Skin of body (tissue), 3 donors: ENCODE measurements at places on chromosomes 12 and 14.

- no peak for DNase-seq
Observed at GRCh38 chr14:71529848-71530247, 402.4 kb upstream of the RGS6 start.

DNA sequence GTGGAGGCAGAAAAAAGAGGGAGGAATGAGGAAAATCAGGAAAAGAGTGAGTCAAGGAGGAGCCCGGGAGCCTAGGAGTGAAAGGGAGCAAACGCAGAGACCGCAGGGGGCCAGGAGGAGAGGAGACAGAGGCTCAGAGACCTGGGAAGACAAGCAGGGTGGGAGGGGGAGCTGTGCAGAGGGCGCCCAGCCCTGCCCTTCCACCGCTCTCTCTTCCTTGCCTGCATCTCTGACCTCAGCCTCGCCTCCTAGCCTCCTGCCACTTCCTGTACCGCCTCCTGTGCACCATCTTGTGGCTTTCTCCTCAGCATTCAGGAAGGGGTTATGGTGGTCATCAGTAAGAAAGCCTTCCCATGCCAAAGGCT, 1.3 kb downstream of the CLSTN3 start:
- DNase-seq: no peak

GRCh38 chr12:114384739-114385138, 21.2 kb downstream of the TBX5 start:
- no peak for DNase-seq

- DNase-seq: no peak
Observed at GRCh38 chr12:121318121-121318520, 21.6 kb upstream of the CAMKK2 start.

- DNase-seq: no peak
Observed at GRCh38 chr14:77986773-77987172, 183.4 kb upstream of the NRXN3 start.

DNA sequence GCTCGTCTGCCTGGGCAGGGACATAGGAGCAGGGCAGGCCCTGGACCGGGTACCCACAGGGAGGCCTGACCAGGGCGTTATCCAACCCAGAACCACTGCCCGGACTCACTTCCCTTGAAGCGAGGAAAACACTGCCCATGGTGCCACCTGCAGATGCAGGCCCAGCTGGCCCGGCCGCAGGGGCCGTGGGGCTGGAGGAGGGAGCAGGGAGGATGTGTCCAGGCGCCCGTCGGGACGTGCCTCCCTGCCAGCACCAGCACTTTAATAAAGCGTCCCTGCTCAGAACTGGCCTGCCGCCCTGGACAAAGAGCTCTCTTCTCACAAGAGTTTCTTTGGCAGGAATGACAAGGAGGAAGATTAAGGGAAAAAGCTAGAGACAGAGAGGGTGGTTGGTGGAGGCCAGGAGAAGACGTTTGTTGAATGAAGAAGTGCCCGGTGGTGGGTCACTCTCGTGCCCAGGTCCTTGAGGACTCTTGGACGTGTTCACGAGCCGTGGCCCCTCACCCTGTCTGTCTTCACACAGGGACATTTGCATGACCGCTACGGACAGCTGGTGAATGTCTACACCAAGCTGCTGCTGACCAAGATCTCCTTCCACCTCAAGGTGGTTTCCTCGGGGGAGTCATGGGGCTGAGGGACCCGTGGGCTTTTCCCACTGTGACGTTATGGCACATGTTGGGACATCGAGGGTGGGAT, 14.2 kb downstream of the HIP1R start:
- no peak for DNase-seq

GRCh38 chr12:48349471-48349870, 1.2 kb downstream of the ZNF641 start:
- DNase-seq: peak; percentile 4
